ENCODE measurements at places on chromosomes 6 and 20.

GRCh38 chr6:148968771-148969602 lies 222.2 kb downstream of the UST start:
- DNase-seq, result no peak

DNA sequence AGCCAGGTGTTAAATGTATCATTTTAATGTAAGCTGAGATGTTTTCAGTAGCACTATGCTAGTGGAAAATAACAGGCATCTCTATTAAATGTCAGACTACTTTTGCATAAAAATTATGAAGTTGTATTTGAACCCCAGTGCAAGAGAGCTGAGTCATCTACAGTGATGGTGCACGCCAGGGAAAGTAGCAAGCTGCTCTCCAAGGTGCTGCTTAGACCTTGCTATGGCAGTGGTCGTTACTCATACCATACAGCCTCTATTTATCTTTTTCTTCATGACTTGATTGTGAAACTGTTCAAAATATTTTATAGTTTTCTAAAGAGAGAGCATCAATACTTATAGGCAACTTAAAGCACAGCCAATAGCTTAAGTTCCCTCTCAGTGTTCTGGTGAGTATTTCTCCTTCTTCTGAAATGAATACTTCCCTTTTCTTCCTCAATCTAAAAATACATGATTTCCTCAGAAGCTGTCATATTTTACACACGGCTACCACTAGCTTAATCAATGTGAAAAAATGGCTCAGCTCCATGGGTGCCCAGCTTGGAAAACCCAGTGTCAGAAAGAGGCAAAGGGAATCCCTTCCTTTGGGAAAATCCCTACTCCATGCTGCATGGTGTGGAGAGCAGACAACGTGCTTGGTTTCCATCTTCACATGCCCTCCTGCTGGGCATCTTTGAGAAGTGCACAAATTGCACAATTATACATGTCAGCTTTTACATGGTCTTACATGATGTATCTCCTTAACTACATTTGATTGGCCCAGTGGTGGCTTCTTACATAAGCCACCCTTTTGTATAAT lies 105.6 kb downstream of the ELOVL4 start:
- no peak for DNase-seq

DNA sequence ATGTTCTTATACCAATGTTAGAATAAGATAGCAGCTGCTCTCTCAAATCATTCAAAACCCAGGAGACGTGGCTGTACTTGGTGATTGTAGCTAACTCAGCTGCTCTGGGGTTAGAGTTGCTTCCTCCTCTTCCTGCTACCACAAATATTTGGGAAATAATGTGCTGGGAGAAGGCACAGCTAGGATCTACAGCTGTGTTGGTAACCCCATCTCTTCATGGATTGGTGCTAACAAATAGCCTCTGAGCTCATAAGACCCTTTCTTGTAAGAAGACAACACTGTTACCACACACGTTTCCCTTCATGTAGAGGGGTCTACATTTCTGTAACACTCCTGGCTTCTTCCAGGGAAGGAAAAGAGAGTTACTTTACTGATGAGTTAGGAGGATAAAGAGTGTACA lies 911.0 kb upstream of the CITED2 start:
- no peak for DNase-seq

- DNase-seq, result no peak
These were observed 73.5 kb downstream of the ARMC2 start for GRCh38 chr6:108921547-108922361.

GRCh38 chr20:50624351-50625016 lies 66.9 kb downstream of the RIPOR3 start:
- DNase-seq, result no peak

DNA sequence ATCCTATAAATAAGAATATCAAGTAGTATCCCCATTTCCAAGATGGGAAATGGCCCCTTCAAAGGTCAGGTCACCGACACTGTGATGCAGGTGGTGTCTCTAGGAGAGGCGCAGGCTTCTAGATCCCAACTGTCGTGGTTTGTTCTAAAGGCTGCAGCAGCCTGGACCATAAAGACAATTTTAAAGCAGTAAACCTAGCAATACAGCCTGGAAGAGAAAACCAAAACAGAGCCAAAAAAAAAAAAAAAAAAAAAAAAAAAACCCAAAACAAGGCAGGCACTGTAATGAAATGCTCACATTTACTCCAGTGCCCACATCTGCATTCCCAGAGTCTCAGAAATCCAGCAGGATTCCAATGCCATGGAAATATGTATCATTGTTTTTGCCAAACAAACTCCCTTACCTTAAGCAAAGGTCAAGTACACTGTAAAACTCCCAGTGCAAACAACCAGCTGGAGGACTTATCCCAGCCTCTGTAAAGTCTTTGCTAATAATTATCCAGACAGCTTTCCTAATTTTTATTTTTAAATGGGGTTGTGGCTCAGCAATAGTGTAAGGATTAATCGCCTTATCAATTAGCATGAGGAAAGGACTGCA lies 98.2 kb downstream of the PSMG4 start:
- no peak for DNase-seq

- DNase-seq, result no peak
These were observed 517.0 kb downstream of the TENT5A start for GRCh38 chr6:81235512-81235911.

DNA sequence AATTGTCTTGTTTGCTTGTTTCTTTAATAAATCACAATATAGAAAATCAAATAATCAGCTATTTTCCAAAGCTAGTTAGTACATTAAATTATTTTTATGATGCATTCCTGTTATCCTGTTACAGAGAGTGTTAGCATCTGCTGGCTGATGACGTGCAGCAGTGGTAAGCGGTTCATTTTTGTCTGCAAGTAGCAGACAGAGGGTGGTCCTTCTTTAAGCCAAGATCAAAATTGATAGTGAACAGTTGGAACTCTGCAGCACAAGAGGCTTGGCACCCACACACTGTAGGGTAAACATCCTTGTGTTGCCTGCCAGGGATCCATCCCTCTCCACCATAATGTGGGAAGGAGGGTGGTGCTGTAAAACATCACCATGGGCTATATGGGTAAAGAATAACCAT lies 158.3 kb downstream of the FRK start:
- no peak for DNase-seq

GRCh38 chr20:53866794-53867740 lies 203.3 kb downstream of the BCAS1 start:
- no peak for DNase-seq

GRCh38 chr20:31661625-31662371 lies 24.1 kb downstream of the COX4I2 start:
- DNase-seq, result peak; percentile 95

DNA sequence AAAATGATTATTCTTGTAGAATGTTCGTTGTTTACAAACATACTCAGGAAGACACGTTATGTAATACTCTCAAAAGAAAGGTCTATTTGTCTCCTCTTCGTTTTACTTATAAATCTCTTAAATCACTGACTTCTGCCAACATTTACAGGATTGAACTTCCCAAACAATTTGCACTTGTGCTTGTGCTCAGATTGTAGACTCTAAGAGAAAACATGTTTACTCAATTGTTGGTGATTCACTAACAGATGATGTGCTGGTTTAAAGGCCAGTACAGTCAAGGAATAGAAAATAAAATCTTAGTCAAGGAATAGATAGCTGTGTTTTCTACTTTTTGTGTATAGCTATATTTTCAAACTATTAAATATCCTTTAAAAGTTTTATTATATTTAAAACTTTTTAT lies 172.8 kb downstream of the GJA1 start:
- no peak for DNase-seq

All from liver (tissue), 10 donors.